ENCODE measurements at places on chromosomes 2 and 18. TPM values are rescaled to one million over a fixed set of nuclear protein-coding genes. Genes with fewer than 3 reads are reported as not detected.

Gene SERPINB3
- not detected for polyA plus RNA-seq

Gene FNDC4
- not detected for polyA plus RNA-seq

Gene PLCD4
- not detected for polyA plus RNA-seq

Gene CGREF1
- polyA plus RNA-seq = not detected

Gene LRATD1
- not detected for polyA plus RNA-seq

Gene FOXI3
- polyA plus RNA-seq = not detected

Gene OSBPL6
- polyA plus RNA-seq = not detected

Gene MSH6
- polyA plus RNA-seq = 22.4 TPM

Gene KIAA2012
- not detected for polyA plus RNA-seq

Gene SMAD7
- 0.47 TPM for polyA plus RNA-seq

Gene AKAIN1
- polyA plus RNA-seq = not detected

Gene TUBB8B
- polyA plus RNA-seq = 0.23 TPM

Gene MPPE1
- 49.7 TPM for polyA plus RNA-seq

Gene CPO
- polyA plus RNA-seq = not detected

Gene DNAJC5G
- not detected for polyA plus RNA-seq

Gene CIDEA
- not detected for polyA plus RNA-seq

Gene TMEM169
- 0.38 TPM for polyA plus RNA-seq
